ENCODE measurements at places on chromosomes 3 and 15. TPM values are rescaled to one million over a fixed set of nuclear protein-coding genes. Genes with fewer than 3 reads are reported as not detected.

DNA sequence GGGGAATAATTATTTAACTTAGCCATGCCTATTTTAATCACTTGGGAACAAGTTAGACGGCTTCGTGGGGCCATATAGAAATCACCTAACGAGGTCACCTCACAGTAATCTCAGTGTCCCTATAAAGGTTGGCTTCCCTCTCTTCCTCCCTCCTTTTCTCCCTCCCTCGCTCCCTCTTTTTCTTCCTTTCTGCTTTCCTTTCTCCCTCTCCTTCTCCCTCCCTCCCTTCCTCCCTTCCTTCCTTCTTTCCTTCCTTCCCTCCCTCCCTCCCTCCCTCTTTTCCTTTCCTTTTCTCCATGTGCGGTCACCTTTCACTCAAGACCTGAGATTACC, 206.1 kb upstream of the DPH6 start:
- peak; percentile 10 for DNase-seq

The SLC2A2 gene
- not detected for total RNA-seq

GRCh38 chr15:101635944-101636727, 16.0 kb downstream of the TM2D3 start:
- no peak for DNase-seq

The BCHE gene
- total RNA-seq: 0.73 TPM

The CHMP2B gene
- 45.1 TPM for total RNA-seq

- DNase-seq: no peak
Measured at GRCh38 chr15:99616773-99617342, 51.1 kb downstream of the MEF2A start.

The DGKG gene
- total RNA-seq: not detected

DNA sequence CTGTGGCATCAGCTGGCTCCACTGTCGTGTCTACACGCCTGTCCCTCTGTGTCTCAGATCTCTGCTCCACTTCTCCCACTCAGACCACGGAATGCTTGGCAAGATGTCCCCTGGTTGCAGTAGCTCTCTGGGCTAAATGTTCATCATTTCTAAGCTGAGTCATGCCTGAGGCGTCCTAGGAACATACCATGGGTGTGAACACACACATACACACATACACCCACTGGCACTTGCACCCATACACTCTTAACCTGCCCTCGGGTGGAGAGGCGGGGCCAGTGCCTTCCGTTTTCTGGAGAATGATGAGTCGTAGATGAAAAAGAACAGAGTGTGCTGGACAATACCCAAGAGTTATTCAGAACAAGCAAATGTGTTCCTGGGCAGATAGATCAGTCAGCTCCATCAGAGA, 72.4 kb downstream of the SENP2 start:
- DNase-seq: no peak

- DNase-seq: no peak
Measured at GRCh38 chr3:111592936-111593335, 2.2 kb downstream of the ZBED2 start.

GRCh38 chr15:98937413-98938104, 70.0 kb downstream of the PGPEP1L start:
- no peak for DNase-seq

The CPEB1 gene
- total RNA-seq: 9.4 TPM

DNA sequence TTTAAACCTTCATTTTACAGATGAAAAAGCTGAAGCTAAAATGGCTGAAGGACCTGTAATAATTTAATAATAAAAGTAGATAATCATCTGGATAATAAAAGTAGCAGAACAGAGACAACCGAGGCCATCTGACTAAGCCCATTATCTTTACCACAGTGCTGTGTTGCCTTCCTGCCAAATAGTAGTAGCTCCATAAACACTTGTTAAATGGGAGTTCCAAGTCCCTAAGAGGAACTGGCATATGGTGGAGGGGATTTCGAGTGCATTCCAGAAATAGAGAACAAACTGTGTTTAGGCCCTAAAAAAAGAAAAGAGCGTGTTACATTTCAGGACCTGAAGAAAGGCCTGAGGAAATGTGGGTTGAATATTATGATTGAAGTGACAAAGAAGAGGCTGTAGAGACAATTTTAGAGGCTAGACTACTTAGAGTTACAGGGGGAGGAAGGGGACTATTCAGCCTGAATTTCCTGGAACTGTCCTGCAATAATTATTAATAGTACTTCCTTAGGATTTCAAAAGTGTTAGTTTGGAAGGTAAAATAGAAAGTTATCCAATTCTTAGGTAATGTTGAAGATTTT, 424.3 kb downstream of the ROBO2 start:
- DNase-seq: no peak

The ACTC1 gene
- 26.2 TPM for total RNA-seq

The CADPS gene
- total RNA-seq: 16.4 TPM

- DNase-seq: no peak
Measured at GRCh38 chr15:39471785-39472574, 108.9 kb upstream of the THBS1 start.

- DNase-seq: no peak
Measured at GRCh38 chr15:70292076-70292760, 194.5 kb upstream of the TLE3 start.

The COPG1 gene
- total RNA-seq: 106 TPM

- no peak for DNase-seq
Measured at GRCh38 chr3:138471481-138471880, 37.1 kb downstream of the ESYT3 start.

- peak; percentile 91 for DNase-seq
Measured at GRCh38 chr3:88219138-88219792, 69.5 kb downstream of the C3orf38 start.

The SUSD5 gene
- total RNA-seq: 4.3 TPM

DNA sequence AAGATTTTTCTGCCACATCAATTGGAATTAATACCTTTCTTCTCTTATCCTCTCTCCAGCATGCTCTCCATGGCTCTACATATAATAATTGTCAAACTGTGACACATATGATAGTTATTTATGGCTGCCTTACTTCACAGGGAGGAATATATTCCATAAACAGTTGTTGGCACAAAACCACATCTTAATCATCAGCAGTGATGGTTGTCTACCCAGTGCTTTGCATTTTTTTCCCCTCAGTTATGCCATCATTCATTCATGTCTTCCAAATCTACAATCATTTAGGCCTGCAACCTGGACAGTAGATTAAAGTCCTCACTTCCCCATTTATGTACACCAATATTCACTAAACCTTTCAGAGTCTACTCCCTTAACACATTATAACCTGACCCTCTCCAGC, 107.7 kb downstream of the THRB start:
- no peak for DNase-seq

The PLD1 gene
- total RNA-seq: 6.7 TPM

GRCh38 chr3:184380627-184381260, 890 bp downstream of the CHRD start:
- no peak for DNase-seq

DNA sequence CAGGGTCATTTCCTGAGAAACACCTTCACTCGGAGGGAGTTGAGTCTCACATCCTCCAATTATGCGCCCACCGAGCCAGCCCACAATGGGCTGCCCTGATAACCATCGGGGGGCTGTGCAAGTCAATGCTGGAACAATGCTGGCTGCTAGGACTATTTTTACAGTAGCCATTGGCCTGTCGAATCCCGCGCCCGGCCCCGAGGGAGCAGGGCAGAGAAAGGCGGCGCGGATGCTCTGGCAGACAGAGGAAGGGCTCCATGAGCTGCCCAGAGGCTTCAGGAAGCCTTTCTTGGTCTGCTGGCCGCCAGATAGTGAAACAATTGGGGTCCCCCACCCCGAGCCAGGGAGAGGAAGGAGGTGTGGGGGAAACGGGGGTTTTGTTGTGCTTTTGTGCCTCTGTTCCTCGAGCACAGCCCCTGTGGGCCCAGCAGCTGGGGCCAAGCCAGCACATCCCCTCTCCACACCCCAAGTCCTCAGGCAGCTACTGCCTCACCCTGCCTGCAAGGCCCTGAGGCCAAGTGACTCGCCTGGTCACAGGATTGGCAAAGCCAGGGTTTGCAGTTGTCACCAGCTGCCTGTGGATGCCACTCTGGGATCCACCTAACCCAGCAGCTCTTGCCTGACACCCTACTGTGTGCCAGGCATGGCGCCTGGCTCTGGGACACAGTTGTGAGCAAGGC, 39.0 kb downstream of the SLC6A6 start:
- DNase-seq: no peak

The PCOLCE2 gene
- 18.6 TPM for total RNA-seq

GRCh38 chr3:190053919-190054672, 66.6 kb downstream of the P3H2 start:
- DNase-seq: no peak

The BFSP2 gene
- not detected for total RNA-seq

The FRMD5 gene
- total RNA-seq: 10.1 TPM

The NXPE3 gene
- 26.5 TPM for total RNA-seq

GRCh38 chr15:31108836-31109235, 7.3 kb upstream of the TRPM1 start:
- no peak for DNase-seq

- DNase-seq: no peak
Measured at GRCh38 chr15:66408675-66409282, 22.1 kb downstream of the MAP2K1 start.

GRCh38 chr3:73549051-73549600, 75.6 kb downstream of the PDZRN3 start:
- DNase-seq: no peak

GRCh38 chr15:52280326-52281084, 15.1 kb downstream of the MYO5C start:
- no peak for DNase-seq

- no peak for DNase-seq
Measured at GRCh38 chr15:68646156-68646555, 67.4 kb downstream of the CORO2B start.

The DNAH12 gene
- total RNA-seq: not detected

The GOLGA8S gene
- not detected for total RNA-seq

- DNase-seq: no peak
Measured at GRCh38 chr3:72162649-72163184, 377.8 kb upstream of the PROK2 start.

DNA sequence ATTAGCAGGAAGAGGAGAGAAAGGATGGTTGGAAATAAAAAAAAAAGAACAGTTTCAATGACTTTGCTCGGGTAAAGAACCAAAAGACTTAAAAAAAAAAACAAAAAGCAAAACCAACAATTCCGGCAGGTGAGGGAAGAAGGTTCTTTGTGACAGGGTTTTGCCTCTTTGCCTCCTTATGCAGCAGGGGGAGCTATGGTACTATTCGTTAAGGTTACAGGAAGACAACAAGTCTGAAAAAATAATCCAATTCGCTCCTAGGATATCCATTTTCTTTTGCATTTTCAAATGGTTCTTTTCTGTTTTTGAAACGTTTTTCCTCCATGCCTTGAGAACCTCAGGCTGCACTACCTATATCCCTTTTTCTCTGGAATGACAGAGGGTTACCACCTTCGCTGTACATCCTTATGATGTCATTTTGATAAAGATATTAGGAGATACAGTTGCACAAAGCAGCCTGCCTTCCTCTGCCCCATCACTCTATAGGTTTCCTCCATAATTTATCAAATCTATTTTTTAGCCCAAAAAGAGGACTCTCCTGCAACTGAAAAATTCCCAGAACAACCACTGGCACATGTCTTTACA, 55.0 kb downstream of the CFAP20DC start:
- peak; percentile 83 for DNase-seq

GRCh38 chr3:76383781-76384180, 598.4 kb upstream of the ZNF717 start:
- no peak for DNase-seq

GRCh38 chr3:147410116-147410525, 956 bp downstream of the ZIC1 start:
- peak; percentile 47 for DNase-seq

The ZIC1 gene
- total RNA-seq: 0.21 TPM

- no peak for DNase-seq
Measured at GRCh38 chr3:115581362-115582135, 41.8 kb upstream of the GAP43 start.

- DNase-seq: no peak
Measured at GRCh38 chr3:66411474-66411873, 89.3 kb downstream of the LRIG1 start.

DNA sequence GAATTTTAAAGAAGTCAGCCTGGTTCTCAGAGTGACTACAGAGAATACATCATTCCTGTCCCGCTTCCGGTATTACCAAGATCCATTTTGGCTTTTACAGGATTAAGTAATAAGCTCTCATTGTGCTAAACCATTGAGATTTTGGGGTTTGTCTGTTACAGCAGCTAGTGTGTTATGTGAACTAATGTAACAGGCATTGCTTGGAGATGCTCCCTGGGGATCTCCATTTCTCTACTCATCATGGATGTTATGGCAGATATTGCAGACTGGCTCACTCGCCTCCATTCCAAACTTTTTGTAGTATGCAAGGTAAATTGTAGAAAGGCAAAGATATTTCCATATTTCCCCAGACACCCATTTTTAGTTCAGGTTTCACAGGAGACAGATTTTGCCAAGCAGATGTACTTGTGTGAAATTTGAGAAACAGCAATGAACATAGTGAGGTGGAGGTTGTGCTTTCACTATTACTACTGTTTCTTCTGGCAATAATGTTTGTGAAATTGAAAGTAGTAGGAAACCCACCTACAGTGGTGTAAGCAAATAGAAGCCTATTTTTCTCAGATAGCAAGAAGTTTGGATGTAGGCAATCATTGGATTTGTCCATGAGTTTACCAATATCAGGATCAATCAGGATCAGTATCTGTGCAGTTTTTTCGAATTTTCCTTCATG, 177.1 kb upstream of the GALNT15 start:
- DNase-seq: no peak

- DNase-seq: no peak
Measured at GRCh38 chr15:87755226-87755625, 501.3 kb downstream of the NTRK3 start.

Data from GM23338 (cell line).